Fibroblast of lung (primary cell): ENCODE measurements at places on chromosomes 7 and 10.
A peak's percentile ranks its signal among the peaks of the same experiment; 100 is the strongest.

- no peak for DNase-seq
Measured at GRCh38 chr10:113140143-113141011, 190.3 kb downstream of the TCF7L2 start.

DNA sequence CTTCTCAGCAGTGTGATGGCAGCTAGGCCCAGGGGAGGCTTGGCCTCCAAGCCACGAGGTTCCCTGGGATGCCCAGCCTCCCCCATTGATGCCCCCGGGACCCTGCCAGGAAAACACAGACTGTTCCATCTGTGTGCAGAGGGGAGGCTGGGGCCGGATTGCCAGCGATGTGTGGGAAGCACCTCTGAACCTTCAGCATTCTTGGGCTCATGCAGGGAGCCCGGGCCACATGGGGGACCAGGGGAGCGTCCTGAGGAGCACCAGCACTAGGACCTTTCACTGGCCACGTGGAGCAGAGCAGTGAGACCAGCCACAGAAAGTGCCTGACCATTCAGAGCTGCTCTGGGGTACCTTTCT lies 2.6 kb downstream of the IMPDH1 start:
- DNase-seq, result no peak

DNA sequence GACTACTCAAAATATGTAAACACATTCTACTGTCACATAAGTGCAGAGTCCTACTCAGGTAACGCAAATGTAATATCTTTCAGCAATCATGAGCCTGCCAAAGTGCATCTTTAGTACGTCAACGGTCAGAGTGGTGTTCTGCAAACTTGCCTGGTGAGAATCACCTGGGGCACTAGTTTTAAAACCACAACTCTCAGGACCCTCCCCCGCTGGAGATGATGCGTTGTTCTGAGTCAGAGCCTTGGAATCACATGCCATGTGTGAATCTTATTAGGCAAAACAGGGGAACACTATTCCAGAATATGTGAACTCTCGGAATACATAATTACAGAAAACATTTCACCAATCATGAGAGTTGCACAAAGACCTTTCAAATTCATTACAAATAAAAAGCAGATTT lies 115.7 kb downstream of the TPK1 start:
- peak; percentile 6 for DNase-seq

DNA sequence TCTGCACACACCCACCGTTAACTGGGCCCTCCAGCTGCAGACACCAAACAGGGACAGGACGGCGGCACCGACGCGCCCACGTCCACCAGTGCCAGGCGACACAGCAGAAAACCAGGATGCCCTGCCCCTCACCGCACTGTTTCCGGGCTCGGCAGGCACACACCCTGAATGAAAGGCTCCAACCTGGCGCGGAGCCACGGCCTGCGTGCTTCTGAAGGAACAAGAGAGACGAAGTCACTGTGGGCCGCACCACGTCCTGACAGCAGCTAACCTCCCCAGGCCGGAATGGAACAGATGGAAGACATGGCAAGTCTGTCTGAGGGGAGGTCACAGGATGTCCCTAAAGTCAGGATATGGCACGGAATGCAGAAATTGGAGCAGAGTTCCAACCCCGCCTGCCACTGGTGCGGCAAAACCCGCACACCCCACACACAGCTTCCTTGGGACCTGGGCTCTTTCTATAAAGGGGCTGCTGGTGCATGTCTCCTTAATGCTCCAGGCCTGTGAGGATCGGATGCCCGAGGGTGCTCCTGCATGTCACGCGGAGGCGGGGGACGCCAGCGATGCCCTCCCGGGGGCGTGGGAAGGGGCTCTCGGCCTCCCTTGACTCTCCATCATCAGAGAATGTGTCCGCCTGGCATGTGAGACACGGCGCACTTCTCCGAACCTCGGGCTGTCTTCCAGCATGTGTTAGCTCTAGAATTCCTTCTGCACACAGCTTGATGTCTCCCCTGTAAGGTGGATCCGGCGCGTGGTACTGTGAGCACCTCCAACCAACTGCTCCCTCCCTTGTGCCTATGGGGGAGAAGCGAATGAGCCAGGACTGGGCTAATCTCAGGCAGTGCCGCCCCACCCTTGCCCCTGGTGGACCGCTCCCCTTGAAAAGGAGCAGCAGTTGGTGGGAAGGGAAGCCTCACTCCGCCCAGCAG lies 3.9 kb upstream of the GPER1 start:
- DNase-seq, result no peak

GRCh38 chr10:80517416-80518142 lies 20.1 kb upstream of the SH2D4B start:
- no peak for DNase-seq

DNA sequence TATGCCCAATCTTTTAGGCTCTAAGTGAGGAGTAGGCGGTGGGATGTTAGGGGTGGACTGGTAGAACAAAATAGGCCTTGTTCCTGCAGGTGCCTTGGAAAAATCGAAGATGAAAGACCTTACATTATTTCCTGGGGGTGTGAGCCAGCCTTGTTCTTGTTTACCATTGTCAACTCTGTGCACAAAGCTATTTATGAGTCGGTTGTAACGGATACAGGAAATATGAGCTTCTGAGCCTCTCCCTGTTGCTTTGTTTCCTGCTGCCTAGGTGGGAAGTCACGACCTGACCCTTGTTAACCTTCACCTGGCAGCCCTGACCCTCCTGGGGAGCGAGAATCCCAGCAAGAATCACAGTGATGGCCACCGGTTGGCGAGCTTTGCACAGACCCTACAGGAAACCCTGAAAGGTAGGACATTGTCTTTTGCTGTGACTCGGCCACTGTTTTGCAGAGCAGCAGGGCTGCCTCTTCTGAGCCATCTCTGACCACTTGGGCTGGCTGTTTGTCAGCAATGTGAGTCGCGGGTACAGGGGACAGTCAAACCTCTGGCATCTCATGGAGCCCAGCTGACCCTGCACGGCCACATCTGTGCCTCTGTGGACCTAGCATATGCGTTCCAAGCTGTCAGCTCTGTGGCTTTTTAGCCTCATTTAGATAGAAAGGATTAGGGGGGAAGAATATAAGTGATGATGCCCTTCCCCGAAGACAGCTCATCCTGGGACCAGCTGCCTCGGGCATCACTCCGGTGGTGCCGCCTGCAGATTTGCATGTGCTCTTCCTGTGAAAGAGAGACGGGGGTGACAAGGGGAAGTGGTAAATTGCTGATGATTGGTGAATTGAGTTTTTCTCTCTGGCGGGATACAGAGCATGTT lies 102.1 kb upstream of the ANLN start:
- DNase-seq, result no peak
